Tibial nerve (tissue), 4 donors: ENCODE measurements at places on chromosomes 3 and 15. TPM values are rescaled to one million over a fixed set of nuclear protein-coding genes. Genes with fewer than 3 reads are reported as not detected.
A peak's percentile ranks its signal among the peaks of the same experiment; 100 is the strongest.

The NOX5 gene
- 0.90 TPM for total RNA-seq

The STAB1 gene
- total RNA-seq, result 269 TPM

The CLDN18 gene
- not detected for total RNA-seq

The CPN2 gene
- total RNA-seq, result not detected

The FAM107A gene
- 147 TPM for total RNA-seq

The FANCD2OS gene
- not detected for total RNA-seq

The ZBTB38 gene
- 171 TPM for total RNA-seq

The KY gene
- 2.2 TPM for total RNA-seq

The TRH gene
- not detected for total RNA-seq

- no peaks in the 10 kb centered on the region for H3K36me3 ChIP-seq
- H3K4me3 ChIP-seq, result no peak overlapping the region
- no peak overlapping the region for H3K27ac ChIP-seq
- H3K4me1 ChIP-seq, result no peaks in the 10 kb centered on the region
- H3K27me3 ChIP-seq, result no peaks in the 10 kb centered on the region
Measured at GRCh38 chr3:138873471-138874278, 38.9 kb upstream of the PIK3CB start.

DNA sequence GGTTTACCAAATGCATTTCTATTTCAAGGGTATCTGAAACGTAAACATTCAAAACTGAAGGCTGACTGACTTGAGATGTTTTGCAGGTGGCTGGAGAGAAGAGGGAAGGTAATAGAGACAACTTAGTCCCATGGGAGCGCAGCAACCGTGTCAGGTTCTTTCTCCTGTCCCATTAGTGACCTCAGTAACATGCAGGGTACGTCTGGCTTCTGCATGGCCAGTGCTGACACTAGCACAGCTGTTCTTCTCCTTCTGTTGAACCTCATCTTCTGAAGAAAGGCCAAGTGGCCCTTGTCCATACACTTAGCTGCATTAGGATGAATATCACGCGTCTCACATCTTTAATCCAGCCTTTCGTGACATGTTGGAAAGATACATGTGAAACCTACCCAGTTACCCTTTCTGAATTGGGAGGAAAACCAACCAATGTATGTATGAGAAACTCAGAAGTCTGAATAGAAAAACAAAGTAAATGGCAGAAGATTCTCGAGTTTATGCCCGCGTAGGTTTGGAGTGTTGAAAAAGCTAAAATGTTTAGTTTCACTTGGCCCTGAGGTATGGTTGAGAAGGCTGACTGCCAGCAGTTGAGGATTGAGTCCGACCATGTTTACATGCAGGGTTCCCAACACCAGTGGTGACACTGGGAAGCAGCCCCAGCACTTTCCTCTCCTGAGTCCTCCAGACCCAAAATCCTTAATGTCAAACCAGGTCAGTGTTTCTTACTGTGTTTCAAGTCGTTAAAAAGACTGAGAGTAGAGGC, 10.3 kb downstream of the NCBP2 start:
- H3K36me3 ChIP-seq, result no peaks in the 10 kb centered on the region
- H3K4me1 ChIP-seq, result no peaks in the 10 kb centered on the region
- H3K27ac ChIP-seq, result no peak overlapping the region
- no peak overlapping the region for H3K4me3 ChIP-seq

DNA sequence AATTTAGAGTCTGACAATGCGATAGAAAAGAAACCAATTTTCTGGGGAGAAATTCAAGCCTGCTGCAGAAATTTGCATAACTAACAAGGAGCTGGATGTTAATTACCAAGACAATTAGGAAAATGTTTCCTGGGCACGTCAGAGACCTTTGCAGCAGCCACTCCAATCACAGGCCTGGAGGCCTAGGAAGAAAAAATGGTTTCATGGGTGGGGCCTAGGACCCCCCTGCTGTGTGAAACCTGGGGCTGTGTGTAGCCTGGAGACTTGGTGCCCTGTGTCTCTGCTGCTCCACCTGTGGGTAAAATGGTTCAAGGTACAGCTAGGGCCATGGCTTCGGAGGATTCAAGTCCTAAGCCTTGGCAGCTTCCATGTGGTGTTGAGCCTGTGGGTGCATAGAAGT, 837.9 kb downstream of the OTOL1 start:
- no peak for DNase-seq
- H3K36me3 ChIP-seq, result no peaks in the 10 kb centered on the region
- no peak overlapping the region for H3K27ac ChIP-seq
- H3K4me3 ChIP-seq, result no peak overlapping the region

GRCh38 chr15:59366333-59367021, 6.2 kb downstream of the MYO1E start:
- H3K4me1 ChIP-seq, result peaks cover 39% of the 10 kb centered on the region
- no peaks in the 10 kb centered on the region for H3K27me3 ChIP-seq
- no peak overlapping the region for H3K27ac ChIP-seq
- no peaks in the 10 kb centered on the region for H3K36me3 ChIP-seq
- H3K4me3 ChIP-seq, result no peak overlapping the region

DNA sequence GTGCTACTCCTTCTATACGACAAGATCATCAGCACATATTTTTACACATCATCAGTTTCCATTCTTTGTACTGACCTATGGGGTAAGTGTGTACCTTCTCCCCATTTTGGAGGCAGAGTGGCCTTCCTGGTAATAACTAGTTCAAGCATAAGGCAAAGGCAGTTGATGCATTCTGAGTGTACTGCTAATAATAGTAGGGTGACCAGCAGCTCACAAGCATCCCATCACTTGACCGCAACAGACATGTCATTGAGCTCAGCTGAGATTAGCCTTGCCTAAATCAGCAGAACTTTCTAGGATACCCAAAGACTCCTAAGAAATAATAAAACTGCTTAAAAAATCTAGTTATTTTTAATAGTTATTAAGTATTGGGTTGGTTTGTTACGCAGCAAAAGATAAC, 329.8 kb upstream of the FRG2C start:
- H3K4me1 ChIP-seq, result no peaks in the 10 kb centered on the region
- no peak for DNase-seq
- no peaks in the 10 kb centered on the region for H3K27me3 ChIP-seq
- no peak overlapping the region for H3K27ac ChIP-seq
- H3K36me3 ChIP-seq, result no peaks in the 10 kb centered on the region

DNA sequence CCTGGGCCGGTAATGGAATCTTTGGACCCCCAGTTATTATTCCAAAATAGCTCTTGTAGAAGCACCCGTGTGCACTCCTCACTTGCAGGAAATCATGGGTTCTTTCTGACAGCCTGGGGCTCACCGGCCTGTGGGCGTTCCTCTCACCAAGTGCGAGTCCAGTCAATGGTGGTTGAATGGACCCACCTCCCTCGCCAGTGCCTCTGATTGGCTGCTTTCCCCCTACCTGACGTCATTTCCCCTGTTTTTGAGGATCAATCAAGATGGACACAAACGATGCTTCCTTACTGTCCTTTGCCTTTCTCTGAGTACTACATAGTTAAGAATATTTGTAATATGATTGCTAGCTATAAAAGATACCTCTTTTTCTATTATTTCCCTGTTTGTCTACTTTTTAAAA, 18.1 kb downstream of the MOBP start:
- no peaks in the 10 kb centered on the region for H3K27me3 ChIP-seq
- DNase-seq, result no peak
- no peak overlapping the region for H3K27ac ChIP-seq
- no peaks in the 10 kb centered on the region for H3K36me3 ChIP-seq
- no peak overlapping the region for H3K4me3 ChIP-seq
- no peaks in the 10 kb centered on the region for H3K4me1 ChIP-seq

DNA sequence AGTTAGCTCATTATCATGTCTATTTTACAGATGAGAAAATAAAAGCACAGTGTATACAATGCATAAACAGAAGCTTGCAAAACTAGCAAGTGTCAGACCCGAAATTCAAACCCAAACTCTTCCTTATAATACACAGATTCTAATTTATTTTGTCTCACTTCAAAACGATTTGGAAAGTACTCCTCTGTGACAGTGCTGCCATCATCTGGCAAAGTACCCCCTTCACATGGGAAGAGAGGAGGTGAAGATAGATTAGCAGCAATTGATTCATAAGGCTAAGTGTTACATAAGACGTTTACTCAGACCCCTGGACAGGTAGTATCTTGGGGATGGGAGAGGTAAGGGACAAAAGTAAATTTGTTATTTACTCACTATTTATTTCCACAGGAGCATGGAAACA, 744.0 kb upstream of the SGO1 start:
- H3K4me1 ChIP-seq, result no peaks in the 10 kb centered on the region
- no peaks in the 10 kb centered on the region for H3K36me3 ChIP-seq
- H3K27ac ChIP-seq, result no peak overlapping the region
- H3K27me3 ChIP-seq, result no peaks in the 10 kb centered on the region
- no peak for DNase-seq
- no peak overlapping the region for H3K4me3 ChIP-seq

- DNase-seq, result no peak
- H3K27me3 ChIP-seq, result no peaks in the 10 kb centered on the region
- H3K27ac ChIP-seq, result no peak overlapping the region
- no peak overlapping the region for H3K4me3 ChIP-seq
Measured at GRCh38 chr15:73748730-73749129, 4.4 kb downstream of the INSYN1 start.

DNA sequence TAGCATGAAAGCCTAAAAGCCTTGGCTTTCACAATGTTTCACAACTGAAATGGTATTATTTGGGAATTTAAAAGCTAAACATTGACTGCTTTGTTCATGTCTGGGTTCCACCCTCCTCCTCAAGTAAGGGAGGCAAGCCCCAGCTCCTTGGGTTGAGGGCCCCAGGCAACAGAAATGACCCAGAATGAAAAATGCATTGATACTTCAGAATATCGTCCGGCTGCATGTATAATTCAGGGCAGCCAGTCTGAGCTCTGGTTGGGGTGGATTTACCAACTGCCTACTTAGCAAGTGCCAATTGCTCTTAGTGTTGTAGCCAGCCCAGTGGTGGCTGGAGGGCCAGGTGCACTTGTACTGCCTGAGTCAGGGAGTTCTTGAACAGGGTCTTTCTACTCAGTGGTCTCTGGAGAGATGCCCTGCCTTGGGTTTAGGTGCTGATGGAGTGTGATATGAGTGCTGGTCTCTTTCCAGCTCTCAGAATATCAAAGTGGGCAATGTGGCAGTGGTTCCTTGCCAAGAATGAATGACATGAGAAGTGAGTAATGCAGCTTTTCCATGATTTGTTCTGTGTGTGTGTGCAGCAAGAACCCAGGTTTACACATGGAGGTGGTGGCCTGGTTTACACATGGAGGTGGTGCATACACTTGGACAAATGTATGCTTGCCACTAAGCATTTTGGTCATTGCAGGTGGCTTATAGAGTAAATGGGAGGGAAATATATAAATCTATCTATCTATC, 40.9 kb upstream of the ADAMTSL3 start:
- H3K36me3 ChIP-seq, result no peaks in the 10 kb centered on the region
- no peaks in the 10 kb centered on the region for H3K4me1 ChIP-seq
- H3K27ac ChIP-seq, result no peak overlapping the region
- DNase-seq, result no peak

GRCh38 chr3:112569265-112569664, 7.4 kb downstream of the SLC35A5 start:
- no peaks in the 10 kb centered on the region for H3K27me3 ChIP-seq
- no peak for DNase-seq
- no peak overlapping the region for H3K27ac ChIP-seq
- no peaks in the 10 kb centered on the region for H3K36me3 ChIP-seq

- H3K27me3 ChIP-seq, result no peaks in the 10 kb centered on the region
- peaks cover 5% of the 10 kb centered on the region for H3K36me3 ChIP-seq
- no peak for DNase-seq
- H3K4me1 ChIP-seq, result no peaks in the 10 kb centered on the region
- no peak overlapping the region for H3K4me3 ChIP-seq
- H3K27ac ChIP-seq, result no peak overlapping the region
Measured at GRCh38 chr3:9254764-9255163, 5.3 kb upstream of the SRGAP3 start.

DNA sequence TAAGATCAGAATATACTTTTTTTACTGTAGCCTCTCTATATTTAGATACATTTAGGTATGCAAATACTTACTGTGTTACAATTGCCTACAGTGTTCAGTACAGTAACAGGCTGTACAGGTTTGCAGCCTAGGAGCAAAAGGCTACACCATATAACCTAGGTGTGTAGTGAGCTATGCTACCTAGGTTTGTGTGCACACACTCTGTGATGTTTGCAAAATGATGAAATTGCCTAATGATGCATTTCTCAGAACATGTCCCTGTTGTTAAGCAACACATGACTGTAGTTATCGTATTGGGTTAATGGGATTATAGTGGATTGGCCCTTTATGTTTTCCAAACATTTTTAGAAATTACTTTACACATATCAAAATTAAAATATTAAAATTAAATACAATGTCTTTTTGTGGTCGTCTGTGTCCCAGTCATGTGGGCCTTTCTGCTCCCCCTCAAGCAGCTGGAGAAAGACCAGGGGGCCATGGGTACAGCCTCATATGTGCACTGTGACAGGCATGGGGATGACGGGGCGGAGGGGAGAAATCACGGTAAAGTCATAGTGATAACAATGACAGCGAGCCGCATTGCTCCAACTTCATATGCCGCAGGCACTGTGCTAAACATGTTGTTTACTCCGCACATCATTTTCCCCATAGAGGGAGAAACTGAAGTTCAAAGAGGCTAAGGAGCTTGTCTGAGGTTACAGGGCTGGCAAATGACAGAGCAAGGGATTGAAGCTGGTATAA, 27.4 kb upstream of the PLA2G4E start:
- no peak overlapping the region for H3K4me3 ChIP-seq
- DNase-seq, result no peak
- no peaks in the 10 kb centered on the region for H3K27me3 ChIP-seq
- no peaks in the 10 kb centered on the region for H3K4me1 ChIP-seq
- H3K27ac ChIP-seq, result no peak overlapping the region

GRCh38 chr3:8325306-8325705, 176.3 kb upstream of the LMCD1 start:
- H3K27ac ChIP-seq, result no peak overlapping the region
- H3K36me3 ChIP-seq, result no peaks in the 10 kb centered on the region
- H3K27me3 ChIP-seq, result no peaks in the 10 kb centered on the region
- DNase-seq, result no peak

DNA sequence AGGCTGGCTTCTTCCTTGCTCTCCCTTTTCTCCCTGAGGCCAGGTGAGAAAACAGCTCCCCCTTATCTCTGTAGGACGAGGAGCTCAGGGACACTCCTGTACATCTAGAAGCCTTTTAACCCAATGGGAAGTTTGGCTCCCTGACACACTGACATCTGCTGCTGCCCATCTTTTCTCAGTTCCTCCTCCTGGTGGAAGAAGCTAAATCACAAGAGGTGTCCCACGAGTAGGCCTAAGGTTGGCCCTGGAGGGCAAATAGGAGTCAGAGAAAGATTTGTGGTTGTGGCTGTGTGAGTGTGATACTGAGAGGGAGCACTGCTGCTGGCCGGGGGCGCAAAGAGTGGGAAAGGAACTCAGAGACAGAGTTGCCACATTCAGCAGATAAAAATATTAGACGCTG, 49.5 kb downstream of the ARHGAP31 start:
- H3K4me3 ChIP-seq, result no peak overlapping the region
- no peaks in the 10 kb centered on the region for H3K27me3 ChIP-seq
- H3K36me3 ChIP-seq, result no peaks in the 10 kb centered on the region
- H3K4me1 ChIP-seq, result peaks cover 12% of the 10 kb centered on the region
- no peak for DNase-seq

GRCh38 chr3:115659253-115660220, 36.2 kb downstream of the GAP43 start:
- peak overlapping the region; percentile 59 for H3K4me3 ChIP-seq
- no peaks in the 10 kb centered on the region for H3K27me3 ChIP-seq
- H3K27ac ChIP-seq, result peak overlapping the region; percentile 96

- no peak overlapping the region for H3K27ac ChIP-seq
- H3K4me3 ChIP-seq, result no peak overlapping the region
- no peaks in the 10 kb centered on the region for H3K36me3 ChIP-seq
- no peaks in the 10 kb centered on the region for H3K27me3 ChIP-seq
- DNase-seq, result no peak
Measured at GRCh38 chr3:17995769-17996168, 253.3 kb upstream of the TBC1D5 start.

GRCh38 chr3:189512039-189512438, 119.2 kb upstream of the TP63 start:
- H3K4me1 ChIP-seq, result no peaks in the 10 kb centered on the region
- H3K27ac ChIP-seq, result no peak overlapping the region
- no peaks in the 10 kb centered on the region for H3K36me3 ChIP-seq
- H3K27me3 ChIP-seq, result no peaks in the 10 kb centered on the region
- DNase-seq, result no peak
